ENCODE measurements at places on chromosomes 5 and 9.

GRCh38 chr9:102995033-102995432 is at the start of gene CYLC2:
TSS of gene CYLC2 (plus strand) at chr9:102995333. CDS start at chr9:102995381, 48 bp downstream.
- no peak for DNase-seq

- DNase-seq, result no peak
These were observed 1022.1 kb downstream of the CDH18 start for GRCh38 chr5:18965893-18966292.

DNA sequence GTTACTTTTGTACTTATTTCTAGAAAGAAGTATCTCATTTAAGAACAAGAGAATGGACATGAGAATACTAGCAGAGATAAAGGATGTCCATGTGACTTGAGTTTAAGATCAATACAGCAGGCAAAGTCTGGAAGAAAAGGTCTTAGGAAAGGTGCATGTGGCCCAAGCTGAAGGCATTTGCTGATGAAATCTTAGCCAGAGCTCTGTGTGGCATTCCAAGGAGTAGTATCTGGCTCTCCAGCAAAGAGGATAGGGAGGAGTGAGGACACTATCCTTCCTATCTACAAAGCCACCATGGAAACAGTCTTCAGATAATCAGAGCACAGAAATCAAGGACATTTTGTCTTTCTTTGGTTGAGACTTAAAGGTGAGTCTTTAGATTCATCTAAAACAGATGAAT is 244.1 kb upstream of the RGMB start:
- DNase-seq, result no peak

DNA sequence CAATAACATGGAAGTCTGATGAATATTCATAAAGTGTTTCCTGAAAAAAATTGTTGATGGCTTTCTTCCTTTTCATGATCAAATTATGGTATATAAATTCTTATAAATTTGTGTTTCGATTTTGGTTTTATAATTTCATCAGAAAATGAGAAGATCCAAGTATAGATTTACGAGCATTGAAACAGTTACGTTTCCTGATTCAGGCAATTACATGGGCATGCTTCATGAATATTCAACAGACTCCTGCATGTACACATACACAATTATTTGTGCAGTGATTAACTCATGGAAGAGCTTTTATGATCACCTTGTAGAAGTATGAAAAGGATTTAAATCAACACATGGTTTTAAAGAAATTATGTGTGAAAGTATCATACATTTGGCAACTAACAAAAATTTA is 136.7 kb downstream of the MPDZ start:
- no peak for DNase-seq

GRCh38 chr9:110546411-110546871 is 33.1 kb downstream of the SVEP1 start:
- DNase-seq, result no peak
